Glomerular endothelial cell (primary cell): ENCODE measurements at places on chromosomes 3 and 15. TPM values are rescaled to one million over a fixed set of nuclear protein-coding genes. Genes with fewer than 3 reads are reported as not detected.

CDHR4 gene
- total RNA-seq = not detected in 2 replicates

REC114 gene
- total RNA-seq = not detected in 2 replicates

NR1I2 gene
- total RNA-seq = not detected in 2 replicates

KBTBD13 gene
- not detected in 2 replicates for total RNA-seq

CACNA2D3 gene
- 0.05 TPM in 1 of 2 replicates, not detected in the other for total RNA-seq

SNX4 gene
- 34.5 and 39.6 TPM in 2 replicates for total RNA-seq

PLSCR5 gene
- not detected in 2 replicates for total RNA-seq

SNTN gene
- total RNA-seq = not detected in 2 replicates

DAPK2 gene
- 3.0 and 22.3 TPM in 2 replicates for total RNA-seq

GPR176 gene
- total RNA-seq = 24.0 and 26.5 TPM in 2 replicates

SNX22 gene
- 0.64 TPM in 1 of 2 replicates, not detected in the other for total RNA-seq

TNNC1 gene
- not detected in 2 replicates for total RNA-seq

AGBL1 gene
- not detected in 2 replicates for total RNA-seq

CPLX3 gene
- not detected in 2 replicates for total RNA-seq

PLCB2 gene
- 3.0 and 5.1 TPM in 2 replicates for total RNA-seq

PP2D1 gene
- total RNA-seq = not detected in 2 replicates

CPEB1 gene
- total RNA-seq = not detected in 2 replicates

LXN gene
- 87.9 and 121 TPM in 2 replicates for total RNA-seq

CILP gene
- total RNA-seq = 0.12 TPM in 1 of 2 replicates, not detected in the other

ZMYND10 gene
- 0.12 and 0.44 TPM in 2 replicates for total RNA-seq

FGF12 gene
- 2.1 and 6.4 TPM in 2 replicates for total RNA-seq

RBM5 gene
- total RNA-seq = 63.9 and 151 TPM in 2 replicates
